EH (cell line): ENCODE measurements at places on chromosomes 13 and 19.
A peak's percentile ranks its signal among the peaks of the same experiment; 100 is the strongest.

- no peak for DNase-seq
Measured at GRCh38 chr13:107518292-107518691, 697.0 kb downstream of the LIG4 start.

DNA sequence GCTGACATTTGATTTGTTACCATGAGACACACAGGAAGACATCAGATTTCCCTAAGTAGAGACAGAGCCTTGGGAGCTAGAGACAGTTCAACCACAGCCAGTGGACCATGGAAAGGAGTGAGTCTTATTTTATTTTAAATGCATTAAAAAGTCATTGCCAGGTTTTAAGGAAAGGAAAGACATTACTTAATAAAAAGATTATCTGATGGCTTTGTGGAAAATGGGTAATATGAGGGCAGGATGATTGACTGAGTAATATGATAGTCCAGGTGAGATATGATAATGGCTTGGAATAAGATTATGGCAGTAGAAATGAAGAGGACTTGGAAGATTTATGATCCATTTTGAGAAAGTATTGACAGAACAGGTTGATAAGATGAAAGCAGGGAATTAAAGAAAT, 580.1 kb downstream of the GPC5 start:
- no peak for DNase-seq

GRCh38 chr19:16896146-16897028, 7.6 kb downstream of the F2RL3 start:
- no peak for DNase-seq

DNA sequence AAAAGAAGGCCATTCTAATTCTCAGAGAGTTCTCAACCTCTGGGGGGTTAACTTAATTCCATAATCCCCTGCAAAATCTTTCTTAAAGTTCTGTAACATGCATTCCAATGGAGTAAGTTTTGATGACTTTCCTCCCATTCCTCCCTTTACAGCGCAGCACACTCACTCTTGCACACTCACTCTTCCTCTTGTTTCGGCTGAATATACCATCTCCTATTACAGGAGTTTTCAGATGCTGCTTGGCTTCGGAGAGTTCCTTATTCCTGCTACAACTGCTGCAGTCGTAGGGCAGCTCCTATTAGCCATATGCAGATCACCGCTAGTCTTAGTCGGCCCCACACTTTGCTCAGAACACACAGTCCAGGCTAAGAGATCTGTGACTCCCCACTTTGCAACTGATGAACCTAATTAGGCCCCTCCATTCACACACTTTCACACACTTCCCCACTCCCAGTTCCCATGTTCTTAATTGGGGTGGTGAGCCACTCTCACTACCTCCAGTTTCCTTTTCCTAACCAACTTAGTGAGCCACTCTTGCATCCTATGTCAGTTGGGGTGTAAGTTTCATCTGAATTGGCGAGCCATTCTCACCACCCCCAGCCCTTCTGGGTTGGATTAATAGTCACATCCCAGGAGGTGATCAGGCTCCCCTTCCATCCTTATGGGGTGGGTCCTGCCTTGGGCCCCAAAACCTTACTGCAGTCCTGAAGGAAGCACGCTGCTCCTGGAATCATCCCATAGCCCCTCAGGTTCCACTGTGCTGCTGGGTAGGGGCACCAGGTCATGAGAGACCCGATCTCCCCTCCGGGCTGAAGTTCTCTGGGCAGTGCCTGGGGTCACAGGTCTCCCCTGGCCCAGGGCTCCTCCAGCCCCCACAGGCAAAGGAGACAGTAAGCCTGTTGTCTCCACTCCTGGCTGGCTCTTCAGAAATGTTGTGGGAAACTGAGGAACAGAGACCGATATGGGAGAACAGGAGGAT, 53.9 kb downstream of the OR10H4 start:
- peak; percentile 36 for DNase-seq

DNA sequence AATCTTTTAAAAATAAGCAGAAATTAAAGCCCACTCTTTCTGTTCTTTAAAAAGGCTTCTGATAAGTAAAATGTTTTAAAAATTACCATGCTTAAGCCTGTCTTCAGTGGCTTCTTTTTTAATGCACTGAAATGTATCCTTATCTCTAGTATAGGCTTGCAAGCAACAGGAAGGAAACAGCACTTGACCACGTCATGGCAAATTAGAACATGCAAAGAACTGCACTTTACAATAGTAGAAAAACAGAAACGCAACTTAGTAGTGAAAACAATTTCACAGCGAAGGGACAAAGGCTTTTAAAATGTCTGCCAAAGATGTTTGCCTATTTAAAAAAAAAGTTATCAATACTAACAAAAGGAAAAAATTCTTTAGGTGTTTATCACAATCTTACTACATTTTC, 36.3 kb downstream of the ELF1 start:
- peak; percentile 38 for DNase-seq

GRCh38 chr13:41458187-41458760, 924 bp downstream of the RGCC start:
- DNase-seq, result peak; percentile 22

DNA sequence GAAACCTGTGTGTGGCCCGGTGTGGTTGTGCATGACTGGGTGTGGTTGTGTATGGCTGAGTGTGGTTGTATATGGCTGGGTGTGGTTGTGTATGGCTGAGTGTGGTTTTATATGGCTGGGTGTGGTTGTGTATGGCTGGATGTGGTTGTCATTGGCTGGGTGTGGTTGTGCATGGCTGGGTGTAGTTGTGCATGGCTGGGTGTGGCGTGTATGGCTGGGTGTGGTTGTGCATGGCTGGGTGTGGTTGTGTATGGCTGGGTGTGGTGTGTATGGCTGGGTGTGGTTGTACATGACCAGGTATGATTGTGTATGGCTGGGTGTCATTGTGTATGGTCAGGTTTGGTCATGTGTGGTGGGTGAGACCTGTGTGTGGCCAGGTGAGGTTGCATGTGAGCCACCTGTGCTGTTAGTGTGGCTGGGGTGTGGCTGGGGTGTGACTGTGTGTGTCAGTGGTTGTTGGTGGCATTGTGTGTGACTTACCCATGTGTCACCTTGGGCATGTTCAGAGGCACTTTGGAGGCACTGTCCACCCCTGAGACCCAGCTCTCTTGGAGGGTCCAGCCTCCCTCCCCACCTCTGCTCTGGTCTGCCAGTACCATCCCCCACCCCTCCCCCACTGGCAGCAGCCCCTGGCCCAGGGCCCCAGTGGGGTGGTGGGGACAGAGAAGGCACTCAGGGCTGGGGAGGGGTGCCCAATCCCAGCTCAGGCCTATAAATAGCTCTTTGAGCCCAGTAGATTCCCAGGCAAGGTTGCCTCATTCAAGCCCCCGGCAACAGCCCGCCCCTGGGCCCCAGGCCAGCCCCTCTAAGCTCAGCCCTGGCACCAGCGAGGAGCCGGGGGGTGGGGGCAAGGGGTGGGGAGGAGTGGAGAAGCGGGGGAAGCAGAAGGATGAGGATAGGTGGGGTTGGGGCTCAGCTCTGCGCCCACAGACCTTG, 3.9 kb upstream of the NCAN start:
- DNase-seq, result no peak

DNA sequence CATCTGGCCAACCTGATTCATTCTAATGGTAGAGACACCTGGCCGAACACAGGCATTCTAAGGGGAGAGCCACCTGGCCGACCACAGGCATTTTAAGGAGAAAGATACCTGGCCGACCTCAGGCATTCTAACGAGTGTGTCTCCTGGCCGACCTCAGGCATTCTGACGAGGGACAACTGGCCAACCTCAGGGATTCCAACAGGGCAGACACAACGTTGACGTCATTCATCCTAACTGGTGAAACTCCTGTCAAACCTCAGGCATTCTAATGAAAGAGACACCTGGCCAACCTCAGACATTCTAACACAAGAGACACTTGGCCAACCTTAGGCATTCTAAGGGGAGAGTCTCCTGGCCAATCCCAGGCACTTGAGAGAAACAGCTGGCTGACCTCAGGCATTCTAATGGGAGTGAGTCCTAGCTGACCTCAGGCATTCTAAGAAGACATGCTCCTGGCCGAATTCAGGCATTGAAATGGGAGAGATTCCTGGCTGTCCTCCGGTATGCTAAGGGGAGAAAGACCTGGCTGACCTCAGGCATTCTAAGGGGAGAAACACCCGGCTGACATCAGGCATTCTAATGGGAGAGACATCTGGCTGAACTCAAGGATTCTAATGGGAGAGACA, 1352.5 kb downstream of the UQCRFS1 start:
- DNase-seq, result no peak

DNA sequence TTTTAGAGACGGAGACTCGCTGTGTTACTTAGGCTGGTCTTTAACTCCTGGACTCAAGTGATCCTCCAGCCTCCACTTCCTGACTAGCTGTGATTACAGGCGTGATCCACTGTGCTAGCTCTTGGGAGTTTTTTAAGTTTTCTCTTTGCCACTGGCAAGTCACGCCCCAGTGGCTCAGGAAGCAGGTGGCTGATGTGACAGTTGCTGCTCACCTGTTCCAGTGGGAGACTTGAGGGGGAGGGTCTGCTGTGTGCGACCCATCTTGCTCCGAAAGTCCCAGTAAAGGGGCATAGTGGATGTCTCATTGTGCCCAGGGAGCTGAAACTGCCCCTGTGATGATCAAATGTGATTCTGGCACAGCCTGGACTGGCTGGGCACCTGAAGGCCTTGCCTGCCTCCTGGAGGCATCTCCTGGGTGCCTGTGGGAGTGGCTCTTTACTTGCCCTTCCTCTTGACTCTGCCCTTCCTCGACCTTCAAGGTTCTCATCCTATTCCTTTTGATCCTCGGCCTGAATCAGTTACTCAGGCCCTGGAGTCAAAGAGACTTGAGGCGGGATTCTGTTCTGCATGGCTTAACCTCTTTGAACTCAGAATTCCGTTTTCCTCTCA, 7.8 kb downstream of the SMARCA4 start:
- no peak for DNase-seq

DNA sequence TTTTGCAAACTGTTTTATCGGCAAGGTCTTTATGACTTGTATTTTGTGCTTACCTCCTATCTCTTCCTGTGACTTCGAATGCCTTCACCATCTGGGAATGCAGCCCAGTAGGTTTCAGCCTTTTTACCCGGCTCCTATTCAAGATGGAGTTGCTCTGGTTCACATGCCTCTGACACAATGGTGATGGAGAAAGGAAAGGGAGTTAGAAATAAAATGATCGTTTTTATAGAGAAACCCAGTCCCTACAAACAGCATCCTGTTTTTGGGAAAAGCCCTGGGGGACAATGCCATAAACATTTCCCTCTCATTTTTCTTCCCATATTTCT, 27.5 kb upstream of the SLC46A3 start:
- DNase-seq, result no peak

GRCh38 chr13:73681779-73682178, 452.4 kb downstream of the KLF12 start:
- no peak for DNase-seq

DNA sequence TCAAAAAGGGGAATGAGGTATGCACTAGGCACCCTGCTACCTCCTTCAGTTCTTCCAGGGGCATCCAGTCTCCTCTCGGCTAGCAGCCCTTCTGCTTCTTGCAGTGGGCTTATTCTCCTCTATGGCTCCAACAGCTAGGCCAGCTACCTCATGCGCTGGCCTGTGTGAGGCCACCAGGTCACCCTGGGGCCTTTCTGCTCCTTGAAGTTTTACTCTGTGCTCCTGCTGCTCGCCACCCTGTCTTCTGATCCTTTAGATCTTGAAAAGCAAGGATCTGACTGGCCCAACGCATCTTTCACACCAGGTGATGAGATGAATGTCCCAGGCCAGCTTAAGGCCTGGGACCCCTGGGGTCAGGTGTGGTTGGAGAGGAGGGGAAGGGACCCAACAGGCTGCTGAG, 66.2 kb downstream of the RUBCNL start:
- DNase-seq, result no peak

DNA sequence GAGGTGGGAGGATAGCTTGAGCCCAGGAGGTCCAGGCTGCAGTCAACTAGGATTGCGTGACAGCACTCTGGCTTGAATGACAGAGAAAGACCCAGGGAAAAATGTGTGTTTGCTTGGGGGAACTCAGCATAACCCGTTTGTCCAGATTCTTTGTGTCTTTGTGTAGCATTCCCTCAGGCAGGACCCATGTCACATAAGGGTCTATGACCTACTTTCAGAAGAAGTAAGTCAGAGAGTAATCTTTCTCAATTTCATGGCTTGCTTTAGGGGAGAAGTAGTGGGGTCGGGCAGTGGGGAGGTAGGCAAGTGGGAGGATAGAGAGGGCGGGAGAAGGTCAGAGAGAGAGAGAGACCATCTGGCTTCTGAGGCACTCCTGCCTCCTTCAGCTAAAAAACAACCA, 11.9 kb upstream of the PSPC1 start:
- DNase-seq, result no peak

DNA sequence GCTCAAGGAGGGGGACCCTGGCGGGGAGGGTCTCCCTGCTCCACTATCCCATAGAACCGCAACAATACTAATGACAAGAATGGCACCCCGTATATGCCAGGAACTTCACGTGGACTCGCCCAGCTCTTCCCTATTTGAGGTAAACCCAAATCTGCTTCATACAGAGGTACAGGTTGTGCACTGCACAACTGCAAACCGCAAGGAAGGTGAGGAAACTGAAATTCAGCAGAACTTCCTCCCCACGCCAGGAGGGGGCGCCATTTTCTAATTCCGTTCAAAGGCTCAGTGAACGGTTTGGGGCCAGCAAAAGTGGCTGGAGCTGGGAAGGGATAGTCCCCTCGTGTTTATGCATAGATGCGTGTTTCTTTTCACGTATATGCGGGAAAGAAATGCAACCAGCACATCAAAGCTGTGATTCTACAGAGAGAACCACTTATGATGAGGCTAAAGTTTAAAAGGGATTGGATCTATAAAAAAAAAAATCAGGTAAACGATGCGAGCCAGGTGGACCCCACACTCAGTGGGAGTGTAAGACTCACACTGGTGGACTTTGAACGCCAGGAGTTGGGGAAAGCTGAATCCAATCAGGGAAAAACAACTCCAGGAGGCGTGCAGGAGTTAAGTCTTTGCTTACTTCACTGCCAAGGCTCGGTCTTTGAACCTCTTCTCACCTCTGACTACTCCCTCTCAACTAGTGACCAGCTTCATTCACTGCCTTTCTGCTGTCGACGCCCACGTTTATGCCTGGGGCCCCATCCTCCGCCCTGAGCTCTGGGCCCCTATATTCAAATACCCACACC, 20.3 kb downstream of the C19orf81 start:
- DNase-seq, result peak; percentile 44

GRCh38 chr13:94677799-94678198, 34.5 kb downstream of the SOX21 start:
- no peak for DNase-seq

DNA sequence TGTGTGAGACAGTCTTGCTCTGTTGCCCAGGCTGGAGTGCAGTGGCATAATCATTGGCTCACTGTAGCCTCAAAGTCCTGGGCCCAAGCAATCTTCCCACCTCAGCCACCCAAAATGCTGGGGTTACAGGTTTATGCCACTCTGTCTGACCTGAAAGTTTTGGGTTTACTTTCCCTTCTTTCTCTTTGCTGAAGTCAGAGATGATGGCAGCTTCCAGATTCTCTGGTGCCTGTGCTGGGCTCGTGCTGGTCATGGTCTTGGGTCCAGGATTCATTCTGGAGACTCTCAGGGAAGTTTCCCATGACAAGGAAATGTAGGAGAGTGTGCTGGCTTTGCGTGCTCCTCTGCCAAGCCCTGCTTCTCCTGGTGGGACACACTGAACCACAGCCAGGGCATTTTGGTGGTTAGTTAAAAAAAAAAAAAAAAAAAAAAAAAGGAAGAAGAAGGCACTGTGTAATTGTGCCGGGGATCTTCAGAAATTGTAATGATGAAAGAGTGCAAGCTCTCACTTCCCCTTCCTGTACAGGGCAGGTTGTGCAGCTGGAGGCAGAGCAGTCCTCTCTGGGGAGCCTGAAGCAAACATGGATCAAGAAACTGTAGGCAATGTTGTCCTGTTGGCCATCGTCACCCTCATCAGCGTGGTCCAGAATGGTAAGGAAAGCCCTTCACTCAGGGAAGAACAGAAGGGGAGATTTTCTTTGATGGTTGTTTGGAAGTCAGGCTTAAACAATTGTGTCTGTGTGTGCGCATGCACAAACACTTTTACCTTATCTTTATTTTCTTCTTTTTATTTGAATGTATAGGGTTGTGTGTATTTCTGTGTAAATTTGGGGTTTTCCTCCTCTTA, at the start of gene ALOX5AP:
ALOX5AP (plus strand) TSS at position 519 of the 847 bp plus-strand sequence; CDS start at position 582, 63 bp downstream.
- no peak for DNase-seq
